Cortex of kidney (tissue), 1 donor: ENCODE measurements at places on chromosomes 3 and 15.

- no peak for DNase-seq
Measured at GRCh38 chr15:98658831-98659699, 10.7 kb downstream of the IGF1R start.

GRCh38 chr3:195769551-195769950, 42.2 kb downstream of the MUC4 start:
- no peak for DNase-seq

DNA sequence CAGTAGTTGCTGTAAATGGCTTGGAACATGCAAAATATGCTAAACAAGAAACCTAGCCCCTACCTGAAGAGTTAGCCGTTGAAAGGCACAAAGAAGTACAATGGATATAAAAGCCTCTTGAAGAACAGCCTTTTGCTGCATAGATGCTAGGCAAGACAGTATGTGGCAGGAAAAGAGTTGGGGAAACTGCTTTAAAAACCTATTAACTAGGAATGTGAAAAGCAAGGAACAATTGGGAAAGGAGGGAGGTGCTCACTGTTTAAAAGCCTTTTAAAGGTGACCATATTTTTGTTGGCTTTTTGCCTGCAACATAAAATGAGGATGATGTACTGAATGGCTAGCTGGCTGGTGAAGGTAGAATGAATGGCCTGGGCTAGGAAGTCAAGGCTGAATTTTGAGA, 24.5 kb upstream of the SOX2 start:
- DNase-seq = no peak

- no peak for DNase-seq
Measured at GRCh38 chr3:78749056-78749455, 1018.7 kb downstream of the ROBO1 start.

DNA sequence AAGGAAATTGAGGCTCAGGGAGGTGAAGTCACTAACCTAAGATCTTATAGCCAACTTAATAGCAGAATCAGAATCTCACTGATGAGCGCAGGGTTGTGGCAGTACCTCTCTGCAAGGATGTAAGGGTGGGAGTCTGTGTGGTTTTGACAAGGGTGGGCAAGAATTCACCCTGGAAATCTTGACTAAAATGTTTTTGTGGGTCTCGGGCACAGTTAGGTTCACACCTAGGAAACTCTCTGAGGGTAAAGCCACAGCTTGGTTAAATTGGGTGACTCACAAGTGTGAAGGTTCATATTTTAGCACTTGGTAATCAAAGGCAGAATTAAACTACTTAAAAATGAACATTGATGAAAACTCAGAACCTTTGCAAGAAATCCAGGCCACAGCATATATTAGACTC, 178.2 kb upstream of the EOMES start:
- DNase-seq = no peak

DNA sequence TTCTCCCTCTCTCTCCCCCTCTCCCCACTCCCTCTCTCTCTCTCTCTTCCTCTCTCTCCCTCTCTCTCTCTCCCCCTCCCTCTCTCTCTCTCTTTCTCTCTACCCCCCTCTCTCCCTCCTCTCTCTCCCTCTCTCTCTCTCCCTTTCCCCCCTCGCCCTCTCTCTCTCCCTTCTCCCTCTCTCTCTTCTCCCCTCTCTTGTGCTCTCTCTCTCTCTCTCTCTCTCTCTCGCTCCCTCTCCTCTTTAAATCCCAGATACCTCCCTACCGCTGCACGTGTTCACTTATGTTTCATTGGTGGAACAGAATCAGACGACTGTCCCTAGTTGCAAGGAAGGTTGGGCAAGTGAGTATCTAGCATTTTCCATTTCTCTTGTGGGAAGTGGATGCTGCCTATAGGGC, 166.5 kb downstream of the EBLN2 start:
- DNase-seq = no peak

DNA sequence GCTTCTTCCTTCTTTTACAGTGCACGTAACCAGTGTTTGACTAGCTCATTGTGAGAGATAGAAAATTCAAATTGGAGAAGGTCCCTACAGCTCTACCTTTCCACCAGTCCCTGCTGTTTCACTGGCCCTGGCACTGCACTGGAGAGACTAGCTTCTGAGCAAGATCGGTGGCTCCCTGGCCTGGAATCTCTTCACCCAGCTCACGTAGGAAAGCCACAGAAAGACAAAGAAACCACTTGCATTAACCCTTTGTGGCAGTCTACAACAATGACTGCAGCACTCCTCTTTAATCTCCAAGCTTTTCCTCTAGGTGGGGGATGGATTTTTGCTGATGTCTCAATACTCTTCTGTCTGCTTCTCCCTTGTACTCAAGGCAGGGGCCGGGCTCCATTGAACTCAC, 155.9 kb downstream of the PEX5L start:
- no peak for DNase-seq

GRCh38 chr3:196684548-196685407, 27.3 kb downstream of the CEP19 start:
- no peak for DNase-seq

DNA sequence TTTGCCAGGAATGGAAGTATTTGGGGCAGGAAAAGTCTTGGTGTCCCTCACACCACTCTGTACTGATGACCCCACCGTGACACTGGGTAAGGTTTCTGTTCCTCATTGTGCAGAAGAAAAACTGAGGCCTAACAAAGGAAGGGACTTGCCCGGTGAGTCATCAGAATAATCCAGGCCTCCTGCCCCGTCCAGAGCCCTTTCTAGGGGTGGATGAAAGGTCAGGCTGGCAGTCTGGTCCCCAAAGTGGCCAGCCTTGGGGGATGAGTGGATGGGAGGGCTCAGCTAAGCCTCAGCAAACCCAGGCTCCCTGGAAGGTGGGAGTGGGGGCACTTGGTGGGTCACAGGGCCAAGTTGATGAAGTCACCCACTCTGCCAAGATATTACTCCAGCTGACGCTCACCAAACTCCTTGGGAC, 2.3 kb upstream of the DNAH1 start:
- DNase-seq = no peak

DNA sequence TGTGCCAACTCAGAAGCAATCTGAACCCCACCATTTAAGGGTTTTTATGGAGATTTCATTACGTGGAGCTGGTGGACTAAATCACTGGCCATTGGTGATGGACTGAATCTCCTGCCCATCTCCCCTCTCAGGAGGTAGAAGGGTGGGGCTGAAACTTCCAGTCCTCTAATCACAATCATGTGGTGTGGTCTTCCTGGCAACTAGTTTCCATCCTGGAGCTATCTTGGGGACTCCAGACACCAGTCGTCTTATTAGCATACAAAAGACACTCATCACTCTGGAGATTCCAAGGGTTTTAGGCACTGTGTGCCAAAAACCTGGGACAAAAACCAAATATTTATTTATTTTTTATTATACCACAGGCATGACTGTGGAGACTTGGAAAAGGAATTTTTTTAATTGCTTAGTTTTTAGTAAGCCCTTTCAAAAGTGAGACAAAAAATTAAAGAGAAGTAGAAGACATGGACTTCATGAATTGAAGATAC, 203.6 kb downstream of the WNT5A start:
- DNase-seq = no peak

- DNase-seq = no peak
Measured at GRCh38 chr3:188877381-188877780, 294.4 kb upstream of the TPRG1 start.

DNA sequence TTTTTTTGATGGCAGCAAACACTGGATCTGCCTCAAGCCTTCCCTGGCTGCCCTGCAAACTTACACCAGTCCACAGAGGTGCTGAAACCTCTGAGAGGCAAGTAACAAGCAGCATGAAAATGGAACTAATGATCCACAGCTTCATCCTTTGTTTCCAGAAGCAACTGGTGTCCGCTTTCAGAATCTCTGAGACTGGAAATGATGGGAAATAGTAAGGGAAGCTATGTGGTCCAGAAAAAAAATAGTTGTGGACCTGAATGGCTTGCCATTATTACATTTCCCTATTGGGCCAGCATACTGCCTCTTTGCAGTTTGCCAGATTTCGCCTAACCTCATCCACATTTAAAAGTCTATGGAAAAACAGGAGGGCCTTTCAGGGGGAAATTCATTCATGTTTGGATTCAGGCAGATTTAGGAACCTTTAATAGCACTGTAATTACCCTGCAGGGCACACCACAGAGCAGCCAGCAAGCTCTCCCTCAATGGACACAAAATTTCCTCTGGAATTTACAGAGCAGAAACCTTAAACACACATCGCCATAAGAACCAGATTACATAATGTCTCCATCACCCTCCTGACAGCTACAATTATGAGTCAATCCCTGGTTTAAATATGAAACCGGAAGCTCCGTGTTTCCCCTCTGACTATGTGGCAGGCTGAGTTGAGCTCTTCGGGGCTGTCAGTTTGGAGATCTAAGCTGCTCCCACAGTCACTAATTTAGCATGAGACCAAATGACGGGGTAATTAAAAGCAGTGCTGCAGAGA, 134.4 kb downstream of the TMCO5A start:
- DNase-seq = no peak

- DNase-seq = no peak
Measured at GRCh38 chr3:165210727-165211126, 14.5 kb upstream of the SLITRK3 start.

GRCh38 chr3:28239108-28239507, 2.3 kb upstream of the CMC1 start:
- no peak for DNase-seq

GRCh38 chr3:58666683-58667082, at the start of gene FAM3D:
TSS of gene FAM3D (minus strand) at chr3:58666774. CDS start at chr3:58655563, 11,211 bp downstream.
- no peak for DNase-seq

- DNase-seq = no peak
Measured at GRCh38 chr15:81301385-81301784, 22.6 kb downstream of the STARD5 start.
